Kidney glomerular epithelial cell (primary cell): ENCODE measurements at places on chromosomes 16 and 17.

- no peak for DNase-seq
Measured at GRCh38 chr17:79887451-79887991, 48.3 kb upstream of the CBX4 start.

DNA sequence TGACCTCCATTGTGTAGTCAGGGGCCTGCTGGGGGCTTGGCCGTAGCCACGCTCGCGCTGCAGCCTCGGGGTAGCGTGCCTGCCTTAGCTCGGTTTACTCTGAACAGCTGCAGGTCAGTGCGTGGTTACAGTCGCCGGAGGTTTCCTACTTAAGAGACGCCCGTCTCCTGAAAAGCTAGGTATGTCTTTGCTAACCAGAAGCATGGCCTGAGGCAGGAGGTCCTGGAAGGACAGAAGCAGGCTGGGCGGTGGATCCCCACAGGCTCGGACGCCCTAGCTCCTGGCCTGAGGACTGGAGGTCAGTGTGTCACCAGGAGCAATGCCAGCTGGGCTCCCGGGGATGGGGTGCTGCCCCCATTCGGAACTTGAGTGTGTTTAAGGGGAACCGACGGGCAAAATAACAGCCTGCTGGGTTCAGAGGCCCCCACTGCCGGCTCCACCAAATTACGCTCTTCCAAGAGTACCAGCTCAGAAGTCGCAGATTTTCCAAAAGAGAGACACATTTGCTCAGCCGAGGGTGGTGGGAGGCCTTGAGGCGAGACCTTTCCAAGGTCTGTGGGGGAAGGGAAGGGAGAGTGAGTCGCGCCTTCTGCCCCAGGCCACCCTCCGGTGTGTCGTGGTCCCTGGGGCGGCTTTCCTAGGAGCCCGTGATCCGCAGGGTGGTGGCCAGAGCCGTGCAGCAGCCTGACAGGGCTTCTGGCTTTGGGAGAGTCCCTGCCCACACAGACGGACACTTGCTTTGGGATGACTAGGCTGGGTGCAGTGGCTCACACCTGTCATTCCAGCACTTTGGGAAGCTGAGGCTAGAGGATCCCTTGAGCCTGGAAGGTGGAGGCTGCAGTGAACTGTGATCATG, 3.9 kb upstream of the GNG13 start:
- no peak for DNase-seq

DNA sequence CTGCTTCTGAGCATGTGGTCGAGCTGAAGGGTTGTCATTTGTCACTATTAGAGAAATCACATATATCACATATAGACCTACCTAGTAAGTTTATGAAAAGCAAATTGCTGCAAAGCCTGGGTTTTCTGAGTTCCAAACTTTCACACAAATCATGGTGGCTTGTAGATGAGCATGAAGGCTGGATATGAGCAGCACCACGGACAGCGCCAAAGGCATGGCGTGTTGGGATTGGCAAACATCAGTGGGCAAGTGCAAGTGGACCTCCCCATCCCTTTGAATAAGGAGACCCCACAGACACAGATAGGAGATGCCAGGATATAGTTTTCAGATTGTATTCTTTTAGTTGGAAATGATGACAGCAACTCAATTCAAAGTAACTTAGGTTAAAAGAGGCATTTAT, 77.6 kb upstream of the CACNG3 start:
- DNase-seq, result no peak

GRCh38 chr16:49704586-49705155, 151.2 kb downstream of the ZNF423 start:
- DNase-seq, result no peak

DNA sequence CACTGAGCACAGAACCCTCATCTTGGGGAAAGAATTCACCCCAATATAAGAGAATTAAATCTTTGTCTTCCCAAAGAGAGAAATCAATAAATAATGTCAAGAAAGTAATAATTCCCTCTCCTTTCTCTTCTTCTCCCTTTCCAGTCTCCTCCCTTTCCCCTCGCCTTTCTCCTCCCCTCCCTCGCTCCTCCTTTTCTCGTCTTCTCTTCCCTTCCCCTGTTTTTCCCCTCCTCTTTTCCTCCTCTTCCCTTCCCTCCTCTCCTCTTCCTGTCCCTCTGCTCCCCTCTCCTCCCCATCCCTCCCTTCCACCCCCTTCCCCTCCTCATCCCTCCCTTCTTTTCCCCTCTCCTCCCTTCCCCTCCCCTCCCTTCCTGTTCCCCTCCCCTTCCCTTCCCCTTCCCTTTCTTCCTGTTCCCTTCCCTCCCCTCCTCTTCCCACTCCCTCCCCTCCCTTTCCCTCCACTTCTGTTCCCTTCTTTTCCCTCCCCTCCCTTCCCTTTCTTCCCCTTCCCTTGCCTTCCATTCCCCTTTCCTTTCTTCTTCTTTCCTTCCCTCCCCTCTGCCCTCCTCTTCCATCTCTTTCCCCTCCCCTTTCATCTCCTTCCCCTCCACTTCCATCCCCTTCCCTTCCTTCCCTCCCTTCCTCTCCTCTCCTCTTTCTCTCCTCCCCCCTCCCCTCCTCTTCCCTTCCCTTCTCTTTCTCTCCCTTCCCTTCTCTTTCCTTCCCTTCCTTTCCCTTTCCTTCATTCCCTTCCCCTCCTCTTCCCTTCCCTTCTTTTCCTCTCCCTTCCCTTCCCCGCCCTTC, 363.6 kb downstream of the SHISA9 start:
- DNase-seq, result no peak

DNA sequence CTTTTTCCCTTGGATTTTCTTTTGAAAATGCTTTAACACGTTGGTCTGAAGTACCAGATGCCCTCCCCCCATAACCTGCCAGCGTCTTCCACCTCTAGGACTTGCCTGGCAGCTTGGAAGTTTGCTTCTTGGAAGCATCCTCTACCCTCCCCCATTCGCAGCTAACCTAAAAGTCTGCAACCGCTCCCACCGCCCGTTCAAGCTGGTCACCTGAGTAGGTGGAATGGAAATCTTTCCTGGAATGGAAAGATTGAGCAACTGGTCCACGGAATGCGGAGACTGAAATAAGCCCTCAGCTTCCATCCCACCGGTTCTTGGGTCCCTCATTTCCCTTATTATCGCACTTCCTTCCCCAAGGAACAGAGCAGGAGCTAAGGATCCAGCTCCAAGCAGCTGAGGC, 31.4 kb downstream of the HS3ST3B1 start:
- no peak for DNase-seq

DNA sequence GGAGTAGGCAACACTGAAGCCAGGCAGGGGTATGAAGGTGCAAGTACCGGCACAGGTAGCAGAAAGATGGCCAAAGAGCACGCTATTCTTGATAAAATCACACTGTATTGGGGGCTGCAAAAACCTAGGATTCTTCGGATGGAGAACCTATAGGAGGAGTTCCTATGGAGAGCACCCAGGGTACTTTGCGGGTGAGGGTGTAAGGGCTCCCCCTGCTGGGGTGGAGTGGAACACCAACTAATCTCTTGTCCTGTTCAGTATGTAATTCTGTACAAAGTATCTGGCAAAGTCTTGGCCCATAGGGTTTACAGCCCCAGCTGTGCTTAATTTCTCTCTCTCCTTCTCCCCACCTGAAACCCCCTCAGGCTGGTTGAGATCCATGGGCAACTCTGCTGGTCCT, 393.1 kb upstream of the ASIC2 start:
- DNase-seq, result no peak

DNA sequence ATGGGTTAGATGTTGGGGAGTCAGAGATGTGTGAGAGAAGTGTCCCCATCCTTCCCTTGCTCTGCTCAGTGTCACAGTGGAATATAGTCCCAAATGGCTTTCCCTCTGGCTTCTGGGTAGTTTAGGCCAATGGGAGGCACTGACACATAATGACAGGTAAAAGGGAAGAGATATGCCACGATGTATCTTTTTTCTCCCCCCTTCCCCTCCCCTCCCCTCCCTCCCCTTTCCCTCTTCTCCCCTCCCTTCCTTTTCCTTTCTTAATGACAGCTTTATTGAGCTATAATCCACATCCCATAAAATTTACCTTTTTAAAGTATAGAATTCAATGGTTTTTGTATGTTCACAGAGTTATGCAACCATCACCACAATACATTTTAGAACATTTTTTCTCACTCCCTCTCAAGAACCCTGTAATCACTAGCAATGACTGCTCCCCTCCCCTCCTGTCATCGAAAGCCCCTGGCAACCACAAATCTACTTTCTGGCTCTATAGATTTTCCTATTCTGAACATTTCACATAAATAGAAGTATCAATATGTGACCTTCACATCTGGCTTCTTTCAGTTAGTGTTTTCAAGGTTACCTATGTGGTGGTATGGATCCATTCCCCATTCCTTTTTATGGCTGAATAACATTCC, 617 bp upstream of the CCR7 start:
- DNase-seq, result no peak

DNA sequence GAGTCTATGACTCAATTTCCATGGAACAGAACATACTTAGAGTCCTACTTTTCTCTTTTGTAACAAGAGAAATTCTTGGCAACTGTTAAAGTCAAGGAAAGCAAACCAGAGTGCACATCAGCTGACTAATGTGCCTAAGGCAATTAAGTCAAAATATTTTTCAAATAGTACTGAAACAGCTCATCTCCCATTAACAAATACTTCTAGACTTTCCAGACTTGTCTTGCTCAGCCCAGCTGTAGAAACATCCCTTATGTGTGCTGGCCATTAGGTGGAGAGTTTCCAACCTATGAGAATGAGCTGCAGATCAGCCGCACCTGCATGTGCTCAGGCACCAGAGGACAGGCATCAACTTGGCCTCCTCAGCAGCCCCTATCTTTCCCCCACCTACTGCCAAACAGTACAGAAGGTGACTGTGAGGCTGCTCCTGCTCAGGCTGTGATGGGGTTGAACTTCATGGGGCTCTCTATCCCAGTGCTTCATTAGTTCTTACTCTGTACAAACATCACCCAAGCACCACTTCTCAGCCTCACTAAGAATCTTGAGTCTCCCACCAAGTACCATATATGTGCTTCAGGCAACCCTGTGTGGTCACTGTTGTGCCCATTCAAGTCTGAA, 32.2 kb downstream of the TEX2 start:
- peak; percentile 50 for DNase-seq

DNA sequence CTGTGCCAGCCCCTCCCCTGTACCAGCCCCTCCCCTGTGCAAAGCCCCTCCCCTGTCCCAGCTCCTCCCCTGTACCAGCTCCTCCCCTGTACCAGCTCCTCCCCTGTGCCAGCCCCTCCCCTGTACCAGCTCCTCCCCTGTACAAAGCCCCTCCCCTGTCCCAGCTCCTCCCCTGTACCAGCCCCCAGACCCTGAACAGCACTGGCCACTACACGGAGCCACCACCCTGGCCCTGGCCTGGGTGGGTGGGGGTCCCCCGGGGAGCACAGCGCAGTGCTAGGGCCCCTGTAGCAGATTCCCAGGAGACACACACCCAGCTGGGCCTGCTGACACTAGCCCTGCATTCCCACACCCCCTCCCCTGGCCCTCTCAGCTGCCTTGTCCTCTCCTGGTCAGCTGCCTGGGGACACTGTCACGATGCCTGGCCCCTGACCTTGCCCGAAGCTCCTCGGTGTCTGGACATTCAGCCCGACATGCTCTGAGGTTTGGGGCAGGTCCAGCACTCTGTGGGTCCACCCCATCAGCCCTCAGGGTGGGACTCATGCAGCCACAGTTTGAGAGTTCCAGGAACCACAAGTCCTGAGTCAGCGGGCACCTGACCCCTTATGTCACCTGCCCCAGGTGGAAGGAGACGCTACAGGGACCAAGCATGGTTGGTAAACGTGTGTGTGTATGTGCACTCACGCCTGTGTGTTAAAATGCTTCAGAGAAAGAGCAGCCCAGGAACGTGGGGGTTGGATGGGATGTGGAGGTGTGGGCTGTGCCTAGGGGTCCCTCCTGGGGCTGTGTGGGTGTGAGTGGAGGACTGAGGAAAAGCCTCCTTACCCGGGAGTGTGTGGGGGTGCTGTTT, 114.2 kb downstream of the METRNL start:
- DNase-seq, result no peak

GRCh38 chr17:79984877-79985276, 50.8 kb downstream of the TBC1D16 start:
- DNase-seq, result no peak

- no peak for DNase-seq
Measured at GRCh38 chr17:35775039-35775438, 14.4 kb downstream of the C17orf50 start.

- peak; percentile 55 for DNase-seq
Measured at GRCh38 chr16:1174477-1175357, 21.8 kb downstream of the CACNA1H start.

GRCh38 chr17:80836658-80836965, 155.0 kb upstream of the CHMP6 start:
- no peak for DNase-seq

- DNase-seq, result no peak
Measured at GRCh38 chr16:75193730-75194444, 13.1 kb downstream of the CTRB2 start.

- no peak for DNase-seq
Measured at GRCh38 chr17:7315570-7316235, 543 bp upstream of the GPS2 start.

- DNase-seq, result no peak
Measured at GRCh38 chr16:64754279-64754678, 367.6 kb downstream of the CDH11 start.

- no peak for DNase-seq
Measured at GRCh38 chr17:63476854-63477479, at the start of gene ACE. ACE (plus strand) TSS chr17:63477061; CDS start chr17:63477095, 34 bp downstream.

- DNase-seq, result peak; percentile 45
Measured at GRCh38 chr17:37130984-37131446, 182.3 kb downstream of the AATF start.

- no peak for DNase-seq
Measured at GRCh38 chr17:78230252-78230962, 1.0 kb upstream of the TMEM235 start.

- DNase-seq, result no peak
Measured at GRCh38 chr16:25176136-25176535, 40.6 kb upstream of the AQP8 start.

- DNase-seq, result no peak
Measured at GRCh38 chr16:68470461-68471150, 22.3 kb upstream of the SMPD3 start.

DNA sequence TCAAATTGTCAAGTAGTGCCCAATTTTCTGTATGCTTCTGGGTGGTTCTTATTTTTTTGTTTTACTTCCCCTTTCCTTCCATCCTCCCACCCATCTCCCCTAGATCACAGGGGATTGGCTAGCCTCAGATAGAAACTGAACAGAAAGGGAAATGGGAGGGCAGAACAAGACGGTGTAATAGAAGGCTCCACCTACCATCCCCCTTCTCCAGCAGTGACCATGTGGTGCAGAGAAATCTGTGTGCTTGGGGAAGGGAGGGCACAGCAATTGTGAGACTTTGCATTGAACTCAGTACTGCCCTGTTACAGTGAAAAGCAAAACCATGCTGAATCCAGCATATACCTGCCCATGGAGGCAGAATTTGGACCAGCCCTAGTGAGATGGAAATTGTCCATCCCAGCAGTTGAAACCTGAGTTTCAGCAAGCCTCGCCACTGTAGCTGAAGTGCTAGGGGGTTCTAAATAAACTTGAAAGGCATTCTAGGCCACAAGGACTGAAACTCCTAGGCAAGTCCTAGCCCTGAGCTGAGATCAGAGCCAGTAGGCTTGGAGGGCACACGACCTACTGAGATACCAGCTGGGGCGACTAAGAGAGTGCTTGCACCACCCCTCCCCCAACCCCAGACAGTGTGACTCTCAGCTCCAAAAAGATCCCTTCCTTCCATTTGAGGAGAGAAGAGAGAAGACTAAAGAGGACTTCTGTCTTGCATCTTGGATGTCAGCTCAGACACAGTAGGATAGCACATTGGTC, 5.2 kb downstream of the SLFN11 start:
- no peak for DNase-seq

GRCh38 chr17:286571-286970, 66.0 kb downstream of the RPH3AL start:
- no peak for DNase-seq

GRCh38 chr16:47925811-47926460, 229.9 kb downstream of the ABCC12 start:
- DNase-seq, result no peak

GRCh38 chr17:44749980-44750318, 8.8 kb upstream of the ADAM11 start:
- DNase-seq, result no peak
